ENCODE measurements at places on chromosomes 3 and 15. TPM values are rescaled to one million over a fixed set of nuclear protein-coding genes. Genes with fewer than 3 reads are reported as not detected.

DNA sequence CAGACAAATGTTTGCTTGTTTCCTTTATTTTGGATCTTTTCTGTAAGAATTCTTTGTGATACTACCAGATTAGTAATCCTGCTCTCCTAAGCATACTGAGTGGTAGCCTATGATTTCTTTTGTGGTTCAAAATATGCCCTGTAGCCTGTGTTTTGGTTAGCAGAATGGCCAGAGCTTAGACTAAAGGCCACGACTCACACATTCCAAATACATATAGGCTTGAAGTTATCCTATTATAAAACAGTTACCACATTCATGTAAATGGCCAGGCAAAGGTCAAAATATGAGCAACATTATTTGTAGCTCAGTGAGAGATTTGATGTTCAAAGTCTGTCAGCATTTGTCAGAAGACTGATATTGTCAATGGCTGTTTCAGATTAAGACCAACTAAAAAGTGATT, 84.5 kb downstream of the MITF start:
- no peak for ATAC-seq

Gene WNT5A
- 46.3 TPM for total RNA-seq

GRCh38 chr3:187165144-187165543, 25.8 kb upstream of the RPL39L start:
- ATAC-seq: no peak

DNA sequence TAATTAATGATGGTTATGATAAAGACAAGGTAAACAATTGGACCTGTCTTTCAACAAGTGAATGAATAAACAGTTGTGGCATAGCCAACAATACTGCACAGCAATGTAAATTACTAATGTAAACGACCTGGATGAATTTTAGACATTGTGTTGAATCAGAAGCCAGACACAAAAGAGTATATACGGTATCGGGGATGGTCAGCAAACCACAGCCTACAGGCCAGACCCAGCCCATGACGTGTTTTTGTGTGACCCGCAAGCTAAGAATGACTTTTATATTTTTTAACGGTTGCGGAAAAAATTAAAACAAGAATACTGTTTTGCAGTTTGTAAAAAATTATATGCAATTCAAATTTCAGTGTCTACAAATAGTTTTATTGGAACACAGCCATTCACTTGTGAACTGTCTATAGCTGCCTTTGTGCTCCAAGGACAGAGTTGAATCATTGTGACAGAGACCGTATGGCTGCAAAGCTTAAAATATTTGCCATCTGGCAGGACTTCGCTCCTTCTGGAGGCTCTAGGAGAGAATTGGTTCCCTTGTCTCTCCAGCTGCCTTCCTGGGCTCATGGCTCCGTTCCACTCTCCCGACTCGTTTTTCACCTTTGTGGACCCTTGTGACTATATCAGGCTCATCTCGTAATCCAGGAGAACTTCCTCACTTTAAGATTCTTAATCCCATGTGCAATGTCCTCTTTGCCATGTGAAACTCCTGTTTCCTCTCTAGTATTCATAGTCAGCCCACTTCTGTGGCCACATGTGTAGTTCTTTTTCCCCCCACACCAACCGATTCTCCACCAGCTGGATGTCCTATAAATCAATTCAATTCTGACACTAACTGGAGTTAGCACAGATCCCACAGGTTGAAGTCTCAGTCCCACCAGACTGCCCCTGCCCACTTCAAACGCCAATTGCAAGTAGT, 72.7 kb downstream of the CMTM8 start:
- no peak for ATAC-seq

GRCh38 chr15:75531041-75531450, 48.1 kb downstream of the PTPN9 start:
- peak; percentile 4 for ATAC-seq

Gene MAGEL2
- total RNA-seq: 0.13 TPM

- no peak for ATAC-seq
These were observed 120.0 kb downstream of the TMCO5A start for GRCh38 chr15:38054488-38054887.
